Endothelial cell of umbilical vein (primary cell): ENCODE measurements at places on chromosomes 3 and 15. TPM values are rescaled to one million over a fixed set of nuclear protein-coding genes. Genes with fewer than 3 reads are reported as not detected.

DNA sequence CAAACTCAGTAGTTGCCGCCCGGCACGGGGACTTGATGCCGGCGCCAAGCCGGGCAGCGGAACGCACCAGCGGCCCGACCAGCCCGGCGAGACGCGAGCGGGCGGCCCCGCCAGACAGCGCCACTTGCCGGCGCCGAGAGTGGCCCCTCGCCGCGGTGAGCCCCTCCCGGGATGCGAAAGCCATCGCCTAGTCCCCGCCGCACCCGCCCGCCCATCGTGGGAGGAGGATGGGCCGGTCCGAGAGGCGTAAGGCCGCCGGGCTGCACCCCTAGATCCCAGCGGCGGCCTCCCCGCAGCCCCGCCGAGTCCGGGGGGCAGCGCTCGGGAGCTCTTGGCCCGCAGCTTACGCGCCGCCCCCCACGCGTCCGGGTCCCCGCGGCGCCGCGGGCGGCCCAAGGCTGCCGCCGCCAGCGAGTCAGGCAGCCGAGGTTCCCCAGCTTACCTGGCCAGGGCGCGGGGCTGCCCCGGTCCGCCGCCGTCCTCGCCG is 609 bp downstream of the GOLGA8A start:
- DNase-seq: peak; percentile 65
- peaks cover 8% of the 10 kb centered on the region for H3K27me3 ChIP-seq
- H3K27ac ChIP-seq: peak overlapping the region; percentile 23
- peaks cover 7% of the 10 kb centered on the region for H3K4me1 ChIP-seq
- H3K4me3 ChIP-seq: peak overlapping the region; percentile 68

Gene TNFAIP8L3
- 36.9 and 38.3 TPM in 2 replicates for total RNA-seq

DNA sequence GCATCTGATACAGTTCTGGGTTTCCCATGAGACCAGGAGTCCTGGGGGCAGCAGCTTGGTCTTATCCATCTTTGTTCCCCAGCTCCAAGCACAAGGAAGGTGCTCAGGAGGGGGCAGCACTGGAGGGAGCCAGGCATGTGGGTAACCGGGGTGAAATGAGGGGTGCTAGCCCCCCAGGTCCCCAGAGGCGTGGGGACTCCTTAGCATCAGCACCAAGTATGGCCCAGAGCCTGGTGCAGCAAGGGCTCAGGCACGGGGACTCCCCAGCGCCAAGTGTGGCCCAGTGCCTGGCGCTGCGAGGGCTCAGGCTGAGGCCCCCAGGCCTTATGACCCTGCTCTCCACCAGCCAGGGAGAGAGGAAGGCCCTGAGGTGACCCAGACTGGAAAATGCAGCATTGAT is 94.1 kb downstream of the CHSY1 start:
- H3K27ac ChIP-seq: no peak overlapping the region
- DNase-seq: no peak
- no peaks in the 10 kb centered on the region for H3K27me3 ChIP-seq
- H3K4me1 ChIP-seq: no peaks in the 10 kb centered on the region
- no peak overlapping the region for H3K4me3 ChIP-seq
- H3K36me3 ChIP-seq: no peaks in the 10 kb centered on the region

DNA sequence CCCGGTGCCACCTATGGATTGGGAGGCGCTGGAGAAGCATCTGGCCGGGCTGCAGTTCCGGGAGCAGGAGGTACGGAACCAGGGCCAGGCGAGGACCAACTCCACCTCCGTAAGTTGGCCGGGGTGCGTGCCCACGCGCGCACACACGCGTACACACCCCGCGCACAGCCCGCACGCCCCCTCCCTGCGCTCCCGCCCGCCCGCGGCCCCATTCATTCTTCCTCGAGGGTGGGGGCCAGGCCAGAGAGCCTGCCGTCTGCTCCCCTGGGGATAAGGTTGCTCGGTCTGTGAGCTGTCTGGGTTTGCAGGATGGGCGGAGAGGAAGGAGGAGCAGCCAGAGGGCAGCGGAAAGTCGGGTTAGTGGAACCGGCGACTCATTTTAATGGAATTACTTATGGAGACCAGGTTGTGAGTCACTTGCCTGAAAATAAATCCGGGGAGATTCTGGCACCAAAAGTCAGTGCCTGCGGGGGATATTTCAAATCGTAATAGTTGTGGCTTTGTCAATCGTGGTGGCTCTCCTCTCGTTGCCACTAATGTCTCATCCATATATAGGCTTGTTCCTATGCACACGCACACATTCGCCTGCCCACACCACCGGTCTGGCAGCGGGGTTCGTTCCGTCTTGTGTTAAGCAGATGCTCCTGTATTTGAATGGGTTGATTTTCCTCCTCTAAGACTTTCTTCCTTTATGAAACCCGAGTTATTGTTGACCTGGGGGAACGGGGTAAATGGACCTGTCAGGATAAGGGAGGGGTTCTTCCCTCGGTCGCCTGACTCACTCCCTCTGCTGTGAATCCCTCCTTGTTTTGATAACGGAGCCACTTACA is 223.4 kb upstream of the IL12A start:
- peak; percentile 88 for DNase-seq
- H3K36me3 ChIP-seq: peaks cover 3% of the 10 kb centered on the region
- peak overlapping the region; percentile 64 for H3K4me3 ChIP-seq
- H3K4me1 ChIP-seq: peaks cover 36% of the 10 kb centered on the region

- H3K4me3 ChIP-seq: no peak overlapping the region
- no peaks in the 10 kb centered on the region for H3K4me1 ChIP-seq
- no peaks in the 10 kb centered on the region for H3K36me3 ChIP-seq
- no peak for DNase-seq
Measured at GRCh38 chr3:70342149-70342548, 29.7 kb upstream of the MDFIC2 start.

- no peak for DNase-seq
- peaks cover 11% of the 10 kb centered on the region for H3K4me1 ChIP-seq
- H3K27ac ChIP-seq: no peak overlapping the region
Measured at GRCh38 chr15:42734076-42734672, 2.8 kb downstream of the CDAN1 start.

GRCh38 chr15:42184296-42184695 is 23.8 kb downstream of the VPS39 start:
- H3K4me1 ChIP-seq: no peaks in the 10 kb centered on the region
- no peaks in the 10 kb centered on the region for H3K27me3 ChIP-seq
- no peak for DNase-seq
- H3K27ac ChIP-seq: no peak overlapping the region

GRCh38 chr15:66591322-66591862 is 25.6 kb upstream of the LCTL start:
- H3K36me3 ChIP-seq: no peaks in the 10 kb centered on the region
- H3K4me3 ChIP-seq: no peak overlapping the region
- no peak overlapping the region for H3K27ac ChIP-seq
- H3K4me1 ChIP-seq: no peaks in the 10 kb centered on the region
- no peaks in the 10 kb centered on the region for H3K27me3 ChIP-seq
- no peak for DNase-seq

DNA sequence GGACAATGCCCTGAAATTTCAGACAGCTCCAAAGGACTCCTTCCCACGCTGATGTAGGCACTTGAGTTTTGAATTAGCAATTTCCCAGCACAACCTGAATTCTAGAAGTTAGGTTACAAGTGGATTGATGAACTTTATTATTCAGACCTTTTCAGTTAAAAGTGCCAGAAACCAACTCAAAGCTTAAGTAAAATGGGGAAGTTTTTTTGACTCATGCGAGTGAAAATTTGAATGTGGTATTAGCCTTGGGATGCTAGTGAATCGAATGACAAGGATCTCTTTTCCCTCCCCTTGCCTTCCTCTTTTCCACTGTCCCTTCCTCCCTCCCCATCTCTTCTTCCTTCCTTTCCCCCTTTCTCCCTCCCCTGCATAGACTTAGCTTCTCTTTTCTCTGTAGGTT is 295.1 kb upstream of the PROK2 start:
- no peaks in the 10 kb centered on the region for H3K36me3 ChIP-seq
- H3K27me3 ChIP-seq: no peaks in the 10 kb centered on the region
- DNase-seq: no peak

DNA sequence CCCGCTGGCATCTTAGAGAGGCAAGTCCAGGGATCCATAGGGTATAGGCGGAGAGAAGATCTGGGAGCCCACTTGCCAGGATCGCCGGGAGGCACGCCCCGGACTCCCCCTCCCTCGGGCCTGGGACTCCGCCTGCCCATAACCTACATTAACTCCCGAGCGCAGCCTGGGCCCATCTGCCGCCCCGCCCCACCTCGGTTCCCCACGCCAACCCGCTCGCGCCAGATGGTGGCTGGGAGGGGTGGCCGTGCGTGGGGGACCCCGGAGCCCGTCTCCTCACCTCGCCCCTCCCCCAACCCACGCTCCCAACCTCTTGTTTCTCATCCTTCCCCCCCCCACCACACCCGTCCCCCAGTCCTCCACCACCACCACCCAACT is 1.7 kb upstream of the DLL4 start:
- DNase-seq: no peak
- H3K27ac ChIP-seq: no peak overlapping the region
- H3K4me3 ChIP-seq: no peak overlapping the region
- no peaks in the 10 kb centered on the region for H3K36me3 ChIP-seq
- H3K4me1 ChIP-seq: peaks cover 25% of the 10 kb centered on the region

DNA sequence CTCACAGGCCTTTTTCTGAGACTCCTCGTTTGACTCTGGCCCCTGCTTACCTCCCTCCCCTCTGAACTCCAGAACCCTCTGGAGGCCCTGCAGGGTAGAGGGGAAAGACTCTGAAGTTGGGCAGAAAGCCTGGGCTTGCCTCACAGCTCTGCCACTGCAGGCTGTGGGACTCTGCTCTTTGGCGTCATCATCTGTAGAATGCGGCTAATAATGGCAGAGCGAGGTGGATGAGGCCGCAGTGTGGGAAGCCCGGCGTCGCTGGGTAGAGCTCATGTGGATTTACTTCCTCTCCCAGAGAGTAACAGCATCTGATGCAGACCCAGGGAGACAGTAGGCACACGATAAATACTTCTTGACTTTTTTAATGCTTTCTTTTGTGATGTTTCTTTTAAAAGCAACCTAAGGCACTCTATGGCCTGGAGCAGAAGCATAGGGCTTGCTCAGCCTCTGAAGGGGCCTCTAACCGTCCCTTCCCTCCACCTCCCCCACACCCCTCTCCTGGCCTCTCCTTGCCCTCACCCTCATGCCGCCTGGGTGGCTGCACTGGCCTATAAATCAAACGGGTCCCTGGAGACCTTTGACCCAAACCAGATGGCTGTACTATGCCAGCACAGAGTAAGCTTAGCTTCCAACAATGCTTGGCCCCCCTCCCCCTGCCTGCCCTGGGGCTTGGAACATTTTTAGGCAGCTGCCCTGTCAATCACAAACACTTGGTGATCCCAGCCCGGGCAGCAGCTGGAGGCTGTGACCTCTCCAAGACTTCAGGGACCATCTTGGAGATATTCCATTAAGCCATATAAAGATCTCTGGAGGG is 32.9 kb downstream of the SPSB4 start:
- H3K4me1 ChIP-seq: no peaks in the 10 kb centered on the region
- no peak for DNase-seq
- H3K27ac ChIP-seq: no peak overlapping the region
- no peaks in the 10 kb centered on the region for H3K27me3 ChIP-seq
- H3K4me3 ChIP-seq: no peak overlapping the region

Gene FGD5
- 134 and 141 TPM in 2 replicates for total RNA-seq

DNA sequence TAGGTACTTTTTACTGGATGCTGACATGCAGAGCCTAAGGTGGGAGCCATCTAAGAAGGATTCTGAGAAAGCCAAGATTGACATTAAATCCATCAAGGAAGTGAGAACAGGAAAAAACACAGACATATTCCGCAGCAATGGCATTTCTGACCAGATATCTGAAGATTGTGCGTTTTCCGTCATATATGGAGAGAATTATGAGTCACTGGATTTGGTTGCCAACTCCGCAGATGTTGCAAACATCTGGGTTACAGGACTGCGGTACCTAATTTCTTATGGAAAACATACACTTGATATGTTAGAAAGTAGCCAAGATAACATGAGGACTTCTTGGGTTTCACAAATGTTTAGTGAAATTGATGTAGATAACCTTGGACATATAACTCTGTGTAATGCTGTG is 125.1 kb downstream of the PLCL2 start:
- H3K27ac ChIP-seq: no peak overlapping the region
- no peaks in the 10 kb centered on the region for H3K36me3 ChIP-seq
- no peaks in the 10 kb centered on the region for H3K4me1 ChIP-seq

DNA sequence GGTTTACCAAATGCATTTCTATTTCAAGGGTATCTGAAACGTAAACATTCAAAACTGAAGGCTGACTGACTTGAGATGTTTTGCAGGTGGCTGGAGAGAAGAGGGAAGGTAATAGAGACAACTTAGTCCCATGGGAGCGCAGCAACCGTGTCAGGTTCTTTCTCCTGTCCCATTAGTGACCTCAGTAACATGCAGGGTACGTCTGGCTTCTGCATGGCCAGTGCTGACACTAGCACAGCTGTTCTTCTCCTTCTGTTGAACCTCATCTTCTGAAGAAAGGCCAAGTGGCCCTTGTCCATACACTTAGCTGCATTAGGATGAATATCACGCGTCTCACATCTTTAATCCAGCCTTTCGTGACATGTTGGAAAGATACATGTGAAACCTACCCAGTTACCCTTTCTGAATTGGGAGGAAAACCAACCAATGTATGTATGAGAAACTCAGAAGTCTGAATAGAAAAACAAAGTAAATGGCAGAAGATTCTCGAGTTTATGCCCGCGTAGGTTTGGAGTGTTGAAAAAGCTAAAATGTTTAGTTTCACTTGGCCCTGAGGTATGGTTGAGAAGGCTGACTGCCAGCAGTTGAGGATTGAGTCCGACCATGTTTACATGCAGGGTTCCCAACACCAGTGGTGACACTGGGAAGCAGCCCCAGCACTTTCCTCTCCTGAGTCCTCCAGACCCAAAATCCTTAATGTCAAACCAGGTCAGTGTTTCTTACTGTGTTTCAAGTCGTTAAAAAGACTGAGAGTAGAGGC is 10.3 kb downstream of the NCBP2 start:
- H3K36me3 ChIP-seq: peaks cover 22% of the 10 kb centered on the region
- H3K27me3 ChIP-seq: no peaks in the 10 kb centered on the region
- H3K4me1 ChIP-seq: peaks cover 2% of the 10 kb centered on the region
- no peak overlapping the region for H3K4me3 ChIP-seq
- no peak for DNase-seq

- H3K4me1 ChIP-seq: peaks cover 26% of the 10 kb centered on the region
- H3K36me3 ChIP-seq: no peaks in the 10 kb centered on the region
- no peak overlapping the region for H3K4me3 ChIP-seq
- DNase-seq: no peak
Measured at GRCh38 chr3:27145719-27146118, 223.5 kb downstream of the NEK10 start.

Gene SLC51B
- total RNA-seq: not detected in 2 replicates
